ENCODE measurements at places on chromosomes 1 and 21.

GRCh38 chr1:32055416-32055815, 17.3 kb upstream of the TMEM39B start:
- DNase-seq, result no peak

GRCh38 chr1:64834734-64835133, 89.9 kb downstream of the RAVER2 start:
- DNase-seq, result no peak

DNA sequence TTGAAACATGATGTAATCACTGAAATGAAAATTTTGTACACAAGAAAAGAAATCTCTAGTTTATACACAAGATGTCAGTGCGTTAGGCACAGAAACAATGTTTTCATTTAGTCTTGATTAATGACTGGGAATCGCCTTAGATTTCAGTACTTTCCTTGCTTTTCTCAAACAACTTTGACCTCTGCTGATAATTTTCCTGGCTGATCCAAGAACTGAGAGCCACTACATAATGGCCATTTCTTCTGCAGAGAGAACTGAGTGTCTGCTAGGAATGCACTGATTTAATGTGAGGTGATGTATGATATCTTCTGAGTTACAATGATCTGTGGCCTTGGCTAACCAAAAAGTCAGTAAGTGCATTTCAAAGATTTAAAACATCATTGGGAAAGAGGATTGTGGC, 308.1 kb downstream of the CTH start:
- DNase-seq, result no peak

DNA sequence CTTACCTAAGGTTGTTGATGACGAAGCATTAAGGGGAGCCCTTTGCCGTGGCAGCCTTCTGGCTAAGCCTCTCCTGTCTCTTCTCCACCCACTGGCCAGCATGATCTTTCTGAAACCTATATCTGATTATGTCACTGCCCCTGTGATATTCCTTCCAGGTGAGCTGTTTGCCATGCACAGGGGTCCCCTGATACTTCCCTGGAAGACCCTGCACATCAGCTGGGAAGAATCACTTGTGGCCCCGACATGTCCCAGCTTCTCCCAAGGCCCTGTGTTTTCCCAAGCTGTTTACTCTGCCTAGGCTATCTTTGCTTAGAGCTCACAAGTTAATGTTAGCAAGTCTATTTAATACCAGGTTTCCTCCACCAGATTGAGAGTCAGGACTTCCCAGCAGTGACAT, 12.3 kb downstream of the RD3 start:
- no peak for DNase-seq

DNA sequence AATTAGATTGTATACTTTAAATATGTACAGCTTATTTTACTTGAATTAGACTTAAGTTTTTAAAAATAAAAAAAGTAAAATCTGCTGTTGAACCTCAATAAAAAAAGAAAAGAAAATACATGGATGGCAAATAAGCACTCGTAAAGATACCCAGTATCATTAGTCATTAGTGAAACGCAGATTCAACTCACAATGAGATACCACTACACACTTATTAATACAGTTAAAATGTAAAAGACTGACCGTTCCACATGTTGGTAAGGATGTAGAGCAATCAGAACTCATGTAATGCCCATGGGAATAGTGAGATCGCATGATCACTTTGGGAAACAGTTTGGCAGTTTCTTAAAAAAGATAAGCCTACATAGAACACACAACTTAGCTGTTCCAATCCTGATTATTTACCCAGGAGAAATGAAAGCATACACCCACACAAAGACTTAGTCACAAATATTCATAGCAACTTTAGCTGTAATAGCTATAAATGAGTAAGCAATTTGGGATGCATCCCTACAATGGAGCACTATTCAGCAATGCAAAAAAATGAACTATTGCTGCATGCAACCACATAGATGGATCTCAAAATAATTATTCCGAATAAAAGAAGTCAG, 7.3 kb downstream of the SH2D1B start:
- DNase-seq, result no peak

- no peak for DNase-seq
These were observed 37.4 kb upstream of the DISP1 start for GRCh38 chr1:222777463-222777862.

DNA sequence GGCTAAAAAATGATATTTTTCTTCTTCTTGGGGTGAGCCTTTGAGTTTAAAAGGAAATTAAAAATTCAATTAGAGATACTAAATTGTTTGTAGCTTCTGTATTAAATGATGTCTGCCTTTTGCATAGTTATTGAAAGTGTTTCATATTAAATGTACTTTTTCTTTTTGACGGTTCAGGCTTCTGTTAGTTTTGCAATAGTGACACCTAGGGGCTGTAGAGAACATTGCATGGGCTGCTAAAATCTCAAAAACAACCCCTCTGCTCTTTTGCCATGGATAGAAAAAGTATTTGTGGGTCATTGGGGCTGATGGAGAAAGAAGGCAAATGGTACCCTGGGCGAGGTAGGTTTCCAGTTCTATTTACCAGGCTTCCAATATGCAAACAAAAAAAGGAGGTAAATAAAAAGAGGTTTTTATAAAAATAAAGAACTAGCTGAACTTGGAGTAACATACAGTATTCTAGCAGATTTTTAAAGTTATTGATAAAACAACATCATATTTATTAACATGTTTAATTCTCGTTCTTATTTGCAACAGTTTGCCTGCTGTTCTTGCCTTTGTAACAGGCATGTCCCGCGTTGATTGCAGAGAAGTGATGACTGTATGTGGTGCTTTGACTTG, 115.4 kb upstream of the HOOK1 start:
- DNase-seq, result no peak
